AG08396 (cell line): ENCODE measurements at places on chromosomes 6 and 20.
A peak's percentile ranks its signal among the peaks of the same experiment; 100 is the strongest.

DNA sequence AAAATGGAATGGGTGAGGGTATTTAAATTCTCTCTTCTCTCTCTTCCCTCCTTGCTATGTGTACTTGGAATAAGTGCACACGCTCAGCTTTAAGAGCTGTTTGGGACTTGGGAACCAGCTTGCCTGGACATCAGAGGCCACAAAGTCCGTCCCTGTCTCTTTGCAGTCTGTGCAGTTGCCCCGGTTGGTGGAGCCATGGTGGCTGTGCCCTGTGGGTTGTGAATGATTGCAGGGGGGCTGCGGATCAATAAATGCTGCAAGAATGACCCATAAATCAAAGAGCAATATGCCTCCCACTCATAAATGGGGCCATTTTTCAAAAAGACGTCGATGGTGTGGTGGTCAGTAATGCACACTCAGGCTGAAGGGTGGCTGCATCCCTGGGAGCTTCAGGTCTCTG is 135.1 kb upstream of the CST7 start:
- no peak for DNase-seq

DNA sequence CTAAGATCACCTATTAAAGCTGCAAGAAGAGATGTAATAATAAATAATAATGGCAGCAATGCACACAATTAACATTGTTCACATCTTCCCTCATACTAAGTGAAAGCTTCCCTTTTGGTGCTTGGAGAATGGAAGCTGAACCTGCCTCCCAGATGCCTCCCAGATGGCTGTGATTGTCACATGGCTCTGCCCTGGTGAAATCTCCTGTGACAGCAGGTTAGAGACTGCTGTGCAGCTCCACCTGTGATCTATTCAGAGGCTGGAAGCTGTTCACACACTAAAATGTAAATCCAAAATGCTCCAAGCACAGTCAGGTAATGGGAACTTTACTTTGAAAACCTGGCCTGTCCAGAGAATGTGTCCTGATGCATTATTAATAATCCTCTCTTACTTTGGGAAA is 41.7 kb upstream of the RGS17 start:
- no peak for DNase-seq

DNA sequence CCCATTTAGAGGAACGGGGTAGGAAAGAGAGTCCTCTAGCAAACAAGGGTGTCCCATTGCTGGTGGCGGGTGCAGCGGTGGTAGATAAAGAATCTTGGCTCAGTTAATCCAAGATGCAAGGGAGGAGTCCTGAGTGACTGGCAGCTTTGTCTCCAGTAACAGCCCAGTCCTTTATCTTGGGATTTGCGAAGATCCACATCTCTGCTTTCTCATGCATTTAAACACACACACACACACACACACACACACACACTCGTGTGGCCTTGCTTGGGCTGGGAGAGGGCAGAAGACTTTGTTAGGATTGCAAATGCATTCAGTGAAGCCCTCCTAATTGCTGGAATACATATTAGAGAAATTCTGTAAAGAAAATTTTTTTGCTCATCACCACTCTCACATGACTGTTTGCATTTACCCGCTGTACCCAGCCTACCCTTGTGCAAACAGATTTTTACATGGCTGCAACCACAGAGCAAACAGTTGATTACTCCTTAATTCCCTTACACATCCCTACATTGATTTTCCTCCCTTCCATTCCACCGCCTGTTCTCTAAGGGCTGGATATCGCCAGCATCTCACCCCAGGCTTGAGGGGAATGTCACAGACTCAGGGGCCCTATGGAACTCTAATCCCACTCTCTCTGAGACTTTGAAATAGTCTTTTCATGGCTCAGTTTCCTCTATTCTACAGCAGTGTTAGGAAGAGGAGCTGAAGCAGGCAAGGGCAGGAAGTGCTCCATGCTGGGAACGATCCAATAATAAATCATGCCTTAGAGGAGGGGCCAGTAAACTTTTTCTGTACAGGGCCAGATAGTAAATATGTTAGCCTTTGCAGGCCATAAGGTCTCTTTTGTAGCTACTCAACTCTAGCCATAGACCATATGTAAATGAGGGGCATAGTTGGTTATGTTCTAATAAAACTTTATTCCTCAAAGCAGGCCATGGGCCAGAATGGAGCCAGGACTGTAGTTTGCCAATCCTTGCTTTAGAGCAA is 3.5 kb downstream of the C6orf132 start:
- no peak for DNase-seq

GRCh38 chr6:143773506-143774150 is 69.5 kb upstream of the LTV1 start:
- DNase-seq = no peak

DNA sequence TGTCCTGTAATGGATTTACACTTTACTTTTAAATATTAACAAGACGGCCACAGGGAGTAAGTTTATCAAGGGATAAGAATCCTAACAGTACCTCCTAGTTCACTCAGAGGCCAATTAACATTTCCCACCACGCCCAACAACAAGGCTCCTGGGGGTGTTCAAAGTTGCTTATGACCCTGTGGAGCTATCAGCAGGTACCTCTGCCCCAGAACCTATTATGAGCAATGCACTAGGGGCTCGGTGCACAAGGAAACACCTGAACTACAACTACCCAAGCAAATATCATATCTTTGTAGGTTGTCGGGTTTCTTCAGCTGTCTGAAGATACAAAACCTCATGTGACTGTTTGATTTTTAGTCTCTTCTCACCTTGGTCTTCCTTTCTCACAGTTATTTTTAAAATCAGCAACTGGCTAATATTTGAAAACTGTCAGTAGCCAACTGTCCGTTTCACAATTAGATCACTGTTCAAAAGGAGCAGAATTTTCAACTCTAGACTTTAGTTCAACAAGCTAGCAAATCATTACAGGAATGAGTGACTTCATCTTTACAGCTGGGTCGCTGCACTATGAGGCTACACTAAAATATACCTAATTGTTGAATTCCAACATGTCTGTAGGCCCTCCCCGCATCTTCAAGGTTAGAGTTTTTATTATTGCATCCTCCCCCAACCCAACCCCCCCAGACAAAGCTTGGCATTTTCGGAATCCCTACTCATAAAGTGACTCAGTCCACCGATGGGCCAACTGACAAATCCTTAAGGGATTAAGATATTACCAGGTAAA is 38.1 kb downstream of the B4GALT5 start:
- DNase-seq = no peak

DNA sequence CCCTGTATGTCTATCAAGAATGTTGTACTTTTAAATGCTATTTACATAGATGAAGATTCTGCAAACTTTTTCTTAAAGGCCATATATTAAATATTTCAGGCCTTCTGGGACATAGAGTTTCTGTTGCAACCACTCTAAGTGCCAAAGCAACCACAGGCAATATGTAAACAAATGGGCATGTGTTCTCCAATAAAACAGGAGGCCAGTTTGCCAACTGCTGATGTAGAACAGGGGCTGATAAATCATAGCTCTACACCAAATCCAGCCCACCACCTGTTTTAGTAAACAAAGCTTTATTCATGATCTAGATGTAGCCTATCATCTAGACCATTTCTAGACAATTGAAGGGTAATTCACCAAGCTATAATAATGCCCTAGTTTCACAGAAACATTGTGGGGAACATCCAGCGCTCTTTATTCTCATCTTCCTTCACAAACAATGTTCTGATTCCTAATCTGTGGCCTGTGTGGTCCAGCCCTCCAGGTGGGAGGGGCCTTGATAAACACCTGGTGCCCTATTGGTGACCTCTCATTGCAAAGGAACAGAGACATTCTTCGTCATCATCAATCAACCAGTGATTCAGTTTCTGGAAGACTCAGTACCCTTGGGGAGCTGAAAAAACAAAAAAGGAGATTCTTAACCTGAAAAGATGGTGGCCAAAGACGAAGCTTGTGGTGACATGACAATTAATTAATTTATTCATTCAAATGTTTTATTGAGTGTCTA is 80.2 kb downstream of the PREP start:
- no peak for DNase-seq

GRCh38 chr6:34465531-34466241 is at the start of gene PACSIN1:
Gene PACSIN1 (plus strand): TSS chr6:34466076. CDS start chr6:34526306, 60,230 bp downstream.
- peak; percentile 56 for DNase-seq

GRCh38 chr6:47264775-47265184 is 44.9 kb downstream of the TNFRSF21 start:
- no peak for DNase-seq

GRCh38 chr6:360764-361373 is 30.7 kb upstream of the IRF4 start:
- no peak for DNase-seq

GRCh38 chr6:34994693-34995092 is 105.6 kb downstream of the ANKS1A start:
- DNase-seq = no peak

DNA sequence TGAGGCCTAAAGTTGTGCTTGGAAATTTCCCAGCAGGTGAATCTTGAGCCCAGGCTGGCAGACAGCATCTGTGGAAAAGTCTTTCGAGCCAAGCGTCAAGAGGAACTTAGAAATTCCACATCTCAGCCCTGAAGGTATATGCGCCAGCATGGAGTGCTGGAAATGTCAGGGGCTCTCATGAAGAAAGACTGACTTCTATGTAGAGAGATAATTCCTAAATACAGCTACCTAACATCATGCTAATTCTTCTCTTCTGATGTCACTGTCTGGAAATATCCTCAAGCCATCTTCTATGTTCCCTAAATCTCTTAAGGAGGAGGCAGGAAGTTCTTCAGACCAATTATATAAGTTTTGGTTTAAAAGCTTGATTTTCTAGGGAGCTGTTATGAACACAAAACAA is 492.4 kb upstream of the MARCKS start:
- DNase-seq = no peak

DNA sequence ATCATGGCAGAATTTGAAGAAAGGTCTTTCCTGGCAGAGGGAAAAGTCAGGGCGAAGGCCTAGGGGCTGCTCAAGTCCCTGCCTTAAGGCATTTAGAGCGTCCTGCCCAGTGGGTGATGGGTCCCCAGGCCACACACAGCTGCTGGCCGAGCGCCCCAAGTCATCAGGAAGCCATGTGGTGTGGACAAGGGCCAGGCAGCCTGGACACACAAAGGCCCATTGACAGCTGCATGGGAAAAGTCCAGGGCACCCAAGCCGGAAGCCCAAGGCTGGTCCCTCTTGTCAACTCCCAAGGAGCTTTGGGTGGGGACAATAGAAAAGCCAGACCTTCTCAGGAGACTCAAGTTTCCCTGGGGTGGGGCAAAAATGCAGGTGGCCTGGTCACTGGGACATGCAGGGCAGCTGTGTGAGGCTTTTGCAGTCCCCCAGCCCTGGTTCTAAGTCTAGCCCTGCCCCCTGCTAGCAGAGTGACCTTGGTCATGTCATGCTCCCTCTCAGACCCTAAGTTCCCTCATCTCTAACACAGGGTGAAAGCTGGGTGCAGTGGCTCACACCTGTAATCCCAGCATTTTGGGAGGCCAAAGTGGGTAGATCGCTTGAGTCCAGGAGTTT is 44.3 kb upstream of the PTGIS start:
- no peak for DNase-seq

- no peak for DNase-seq
Observed at GRCh38 chr6:15553736-15554294, 109.0 kb downstream of the DTNBP1 start.

DNA sequence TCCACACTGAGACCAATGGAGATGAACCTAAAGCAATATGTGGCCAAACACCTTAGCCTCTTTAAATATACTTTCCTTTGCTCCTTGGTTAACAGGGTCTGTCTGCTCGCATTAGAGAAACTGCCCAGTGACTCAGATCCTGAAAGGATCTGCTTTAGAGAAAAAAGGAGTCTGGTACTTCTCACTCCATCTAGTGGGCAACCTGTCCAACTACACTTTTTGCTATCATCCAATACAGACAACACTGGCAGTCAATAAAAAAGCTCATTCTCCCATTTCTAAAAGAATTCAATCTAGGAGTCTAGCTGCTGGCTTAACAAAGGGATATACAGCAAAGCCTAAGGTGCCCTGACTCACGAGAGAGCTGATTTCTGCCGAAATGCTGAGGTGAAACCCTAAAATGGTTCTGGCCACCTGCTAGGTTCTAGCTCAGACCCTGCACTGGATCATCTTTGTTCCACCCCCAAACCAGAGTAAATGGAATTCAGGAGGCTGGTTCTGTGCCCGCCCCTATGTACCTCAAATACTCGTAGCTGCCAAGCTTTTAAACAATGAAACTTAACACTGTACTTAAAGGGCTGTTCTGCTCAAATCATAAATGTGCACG is 11.5 kb downstream of the GNL1 start:
- peak; percentile 54 for DNase-seq
